Activated T-cell treated with anti-CD3 and anti-CD28 coated beads for 24 hours (primary cell): ENCODE measurements at places on chromosomes 2 and 18.

DNA sequence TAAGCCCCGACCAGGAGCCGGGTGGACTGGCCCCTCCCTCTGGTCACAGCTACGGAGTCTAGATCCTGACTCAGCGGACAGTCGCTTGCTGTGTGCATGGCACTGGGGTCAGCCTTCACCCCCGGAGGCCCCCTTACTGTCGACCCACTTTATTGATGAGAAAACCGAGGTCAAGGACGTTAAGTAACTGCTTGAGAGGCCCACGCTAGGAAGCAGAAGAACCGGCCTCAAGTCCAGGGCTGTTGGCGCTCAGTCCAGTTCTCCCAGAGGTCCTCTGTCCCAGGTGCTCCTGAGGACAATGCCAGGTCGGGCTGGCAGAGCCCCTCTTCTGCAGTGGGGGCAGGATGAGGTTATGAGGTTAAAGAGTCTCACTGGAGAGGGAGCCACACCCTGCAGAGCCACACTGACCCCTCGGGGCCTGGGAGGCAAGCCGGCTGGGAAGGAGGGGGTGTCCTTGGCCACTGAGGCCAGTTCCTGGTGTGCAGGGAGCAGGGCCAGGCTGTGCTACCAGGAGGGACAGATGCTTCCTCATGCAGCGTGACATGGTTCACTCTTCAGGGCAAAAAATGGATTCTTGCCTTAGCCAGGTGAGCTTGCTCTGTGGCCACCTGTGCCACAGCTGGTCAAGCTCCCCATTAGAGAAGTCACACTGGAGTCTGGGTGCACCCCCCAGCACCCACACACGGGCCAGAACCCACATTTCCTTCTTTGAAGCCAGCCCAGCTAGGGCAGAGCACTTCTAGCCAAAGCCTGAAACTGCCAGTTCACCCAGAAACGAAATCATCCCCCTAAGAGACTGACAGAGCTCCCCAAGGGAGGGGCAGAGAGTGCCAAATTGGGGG is 47.3 kb upstream of the HPCAL1 start:
- no peak for DNase-seq

DNA sequence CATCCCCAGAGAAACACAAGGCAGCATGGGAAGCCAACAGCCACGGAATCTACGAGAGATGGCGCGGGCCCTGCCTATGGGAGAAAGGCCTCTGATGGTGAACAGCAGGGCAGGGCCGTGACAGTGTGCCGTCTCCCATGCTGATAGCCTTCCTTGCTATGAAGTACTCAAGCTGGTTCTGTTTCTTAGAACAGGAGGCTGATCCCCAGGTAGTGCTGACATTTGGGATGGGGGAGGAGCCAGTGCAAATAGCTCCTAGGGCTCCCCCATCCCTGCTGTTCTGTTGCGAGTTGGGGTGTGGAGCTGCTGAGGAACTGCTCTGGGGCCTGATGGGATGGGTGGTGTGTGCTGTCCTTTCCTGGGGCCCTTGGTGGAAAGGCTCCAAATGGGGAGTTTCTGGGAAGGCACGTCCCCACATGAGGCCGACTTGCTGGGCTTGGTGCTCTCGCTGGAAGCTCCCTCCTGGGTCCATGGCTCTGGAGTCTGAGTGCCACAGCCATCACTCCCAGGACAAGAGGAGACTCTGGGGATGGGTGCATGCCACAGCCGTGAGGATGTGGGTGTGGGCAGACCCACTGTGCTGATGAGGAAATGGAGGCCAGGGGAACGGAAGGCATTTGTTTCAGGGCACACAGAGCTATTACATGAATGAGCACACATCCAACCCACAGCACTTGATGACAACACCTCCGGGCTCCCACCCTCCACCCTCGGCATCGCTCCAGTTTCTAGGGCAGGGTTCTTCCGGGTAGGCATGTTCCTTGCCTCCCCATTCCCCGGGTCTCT is 246.8 kb downstream of the HDAC4 start:
- no peak for DNase-seq

GRCh38 chr2:102424754-102425153 is 1.8 kb downstream of the IL18RAP start:
- DNase-seq, result no peak

- no peak for DNase-seq
Observed at GRCh38 chr2:82527124-82527523, 1932.0 kb downstream of the SUCLG1 start.

DNA sequence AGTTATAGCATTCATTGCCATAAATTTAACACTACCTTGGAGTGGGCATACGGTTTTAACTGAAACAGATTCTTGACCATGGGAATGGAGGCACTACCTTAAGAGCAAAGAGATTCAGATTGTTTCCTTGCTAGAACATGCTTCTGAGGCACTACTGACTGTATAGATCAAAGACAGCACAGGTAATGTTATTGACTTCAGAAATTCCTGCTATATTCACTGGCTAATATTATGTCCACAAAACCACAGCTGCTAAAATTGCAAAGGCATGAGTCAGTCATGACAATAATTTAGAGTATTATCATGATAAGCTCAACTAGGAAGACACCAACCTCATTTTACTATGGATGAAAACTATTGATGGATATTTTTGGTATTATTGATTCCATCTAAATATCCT is 39.4 kb downstream of the SLC8A1 start:
- no peak for DNase-seq

- DNase-seq, result no peak
Observed at GRCh38 chr2:71878626-71879508, 268.8 kb downstream of the CYP26B1 start.

DNA sequence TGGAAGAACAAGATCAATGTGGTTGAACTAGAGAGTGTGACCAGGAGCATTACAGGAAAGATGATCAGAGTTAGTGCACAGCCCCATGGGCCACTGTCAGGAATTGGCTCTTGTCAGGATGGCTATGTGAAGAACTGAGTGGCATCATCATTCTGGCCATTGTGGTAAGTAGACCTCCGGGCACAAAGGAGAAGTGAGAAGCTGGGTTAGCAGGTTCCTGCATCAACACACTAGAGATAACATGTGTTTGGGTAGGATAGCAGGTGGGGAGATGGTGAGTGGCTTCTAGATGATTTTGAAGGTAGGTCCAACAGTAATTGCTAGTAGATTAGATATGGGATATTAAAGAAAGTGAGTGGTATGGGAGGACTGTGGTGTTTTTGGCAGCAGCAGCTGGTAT is 408.2 kb downstream of the TSN start:
- DNase-seq, result no peak

GRCh38 chr2:126029316-126029715 is 626.6 kb upstream of the GYPC start:
- DNase-seq, result no peak

DNA sequence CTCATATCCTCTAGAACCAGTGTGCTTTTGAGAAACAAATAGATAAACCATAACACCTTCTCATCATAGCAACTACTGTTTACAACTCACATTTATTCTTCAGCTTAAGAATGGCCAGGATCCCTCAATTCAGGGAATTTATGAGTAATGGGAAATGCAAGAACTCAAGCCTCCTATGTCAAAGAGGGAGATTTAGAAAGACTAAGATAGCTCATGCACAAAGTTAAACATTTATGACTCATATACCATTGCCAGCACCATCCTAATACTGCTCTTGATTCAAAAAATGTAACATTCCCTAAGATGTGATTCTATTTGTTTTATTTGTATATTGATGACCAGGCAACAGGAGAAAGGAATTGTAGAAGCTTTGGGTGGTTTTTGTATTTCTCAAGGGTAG is 172.8 kb downstream of the CYP26B1 start:
- DNase-seq, result no peak

DNA sequence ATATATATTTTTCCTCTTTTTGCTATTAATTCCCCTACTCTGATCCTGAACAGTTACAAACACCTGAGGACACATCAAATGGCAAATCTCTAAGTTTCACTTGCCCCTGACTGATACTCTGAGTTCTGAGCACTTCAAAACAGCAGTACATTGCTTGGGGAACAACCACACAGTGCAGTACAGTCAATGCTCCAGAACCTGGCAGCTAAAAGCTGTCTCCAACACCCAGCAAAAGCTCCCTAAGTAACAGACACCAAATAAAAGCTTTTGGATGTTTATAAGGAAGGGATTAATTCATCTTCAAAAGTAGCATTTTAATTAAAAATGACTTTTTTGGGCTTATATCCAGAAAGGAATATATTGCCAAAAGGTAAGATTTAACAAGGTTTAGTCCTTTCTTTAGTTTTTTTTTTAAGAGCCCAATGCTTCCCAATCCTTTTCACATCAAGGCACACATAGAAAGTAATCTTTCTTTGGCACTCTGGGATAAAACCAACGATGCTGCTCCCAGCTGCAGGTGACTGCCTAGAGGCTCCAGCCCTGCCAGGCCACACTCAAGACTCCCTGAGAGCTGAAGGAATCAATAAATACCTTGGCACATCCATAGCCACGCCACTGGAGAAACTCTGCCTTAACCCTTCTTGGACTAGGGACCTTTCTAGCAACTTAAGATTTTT is 164.9 kb upstream of the ZFP36L2 start:
- DNase-seq, result no peak

- no peak for DNase-seq
Observed at GRCh38 chr2:116733699-116734098, 1080.8 kb upstream of the DDX18 start.

- DNase-seq, result no peak
Observed at GRCh38 chr2:73976803-73977202, 7.9 kb upstream of the TET3 start.

DNA sequence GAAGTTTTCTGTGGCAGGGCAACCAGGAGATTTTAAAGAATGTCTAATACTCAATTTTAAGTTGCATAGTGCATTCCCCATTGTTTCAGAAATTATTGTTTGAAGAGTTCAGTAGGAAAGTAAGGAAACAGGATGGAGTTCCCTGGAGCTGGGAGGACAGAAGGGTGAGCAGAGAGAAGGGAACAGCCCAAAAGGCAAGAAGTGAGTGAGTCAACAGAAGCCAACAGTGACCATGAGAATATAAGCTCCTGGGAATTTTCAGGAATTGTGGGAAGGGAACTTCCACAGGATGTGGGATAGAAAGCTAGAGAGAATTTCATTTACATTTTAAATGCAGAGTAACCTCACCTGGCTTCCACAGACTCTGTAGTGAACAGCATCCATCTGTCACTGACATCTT is 268.1 kb upstream of the ATP5MC3 start:
- DNase-seq, result no peak

GRCh38 chr18:48641981-48642380 is 103.2 kb downstream of the CTIF start:
- DNase-seq, result no peak

DNA sequence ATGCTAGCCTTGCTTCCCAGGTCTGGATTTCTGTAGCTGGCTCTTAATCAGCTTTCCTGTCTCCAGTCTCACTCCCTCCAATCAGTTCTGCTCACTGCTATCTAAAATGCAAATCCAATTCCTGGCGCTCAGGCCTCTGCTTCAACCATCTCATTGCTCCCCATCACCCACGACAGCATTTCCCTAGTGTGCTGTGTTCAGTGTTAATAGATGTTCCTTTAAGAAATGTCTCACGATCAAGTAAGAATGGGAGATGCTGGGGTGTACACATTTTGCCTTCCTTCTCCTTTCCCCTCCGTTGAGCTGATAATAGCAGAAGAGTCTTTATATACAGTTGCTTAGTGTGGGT is 1.6 kb upstream of the PUM2 start:
- no peak for DNase-seq

- DNase-seq, result no peak
Observed at GRCh38 chr2:22027345-22028005, 903.7 kb downstream of the TDRD15 start.

DNA sequence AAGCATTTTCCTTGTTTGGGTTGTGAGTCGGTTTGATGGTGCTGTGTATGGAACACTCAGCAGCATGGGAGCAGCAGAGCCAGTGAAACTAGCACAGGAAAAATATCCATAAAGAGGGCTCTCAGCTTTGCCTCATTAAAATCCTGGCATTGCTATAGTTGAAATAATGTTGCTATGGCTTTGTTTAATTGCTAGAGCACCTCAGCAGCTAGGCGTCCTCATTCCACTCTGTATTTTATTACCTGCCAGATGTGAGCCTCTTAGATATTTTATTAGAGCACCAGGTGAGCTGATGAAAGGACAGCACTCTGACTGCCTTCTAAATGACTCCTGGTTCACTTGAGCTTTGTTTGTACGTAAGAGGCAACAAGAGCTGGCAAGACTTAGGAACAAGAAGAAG is 232.4 kb downstream of the MTX2 start:
- DNase-seq, result no peak

DNA sequence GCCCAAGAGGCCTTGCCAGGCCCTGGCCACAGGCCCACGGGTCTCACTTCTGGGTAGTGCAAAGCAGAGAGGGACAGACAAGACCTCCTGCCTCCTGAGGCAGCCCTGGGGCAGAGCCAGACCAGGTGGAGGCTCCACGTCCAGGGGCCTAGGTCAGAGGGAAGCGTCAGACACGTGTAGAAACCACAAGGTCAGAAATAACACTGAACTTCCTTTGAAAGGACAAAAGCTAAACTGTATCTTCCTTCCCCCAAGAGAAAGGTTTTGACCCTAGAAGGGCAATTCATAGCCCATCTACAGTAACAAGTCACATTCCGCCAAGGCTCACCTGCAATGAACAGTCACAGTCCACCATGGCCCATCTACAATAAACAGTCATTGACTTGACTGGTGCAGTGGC is 17.9 kb downstream of the SDC1 start:
- DNase-seq, result no peak

DNA sequence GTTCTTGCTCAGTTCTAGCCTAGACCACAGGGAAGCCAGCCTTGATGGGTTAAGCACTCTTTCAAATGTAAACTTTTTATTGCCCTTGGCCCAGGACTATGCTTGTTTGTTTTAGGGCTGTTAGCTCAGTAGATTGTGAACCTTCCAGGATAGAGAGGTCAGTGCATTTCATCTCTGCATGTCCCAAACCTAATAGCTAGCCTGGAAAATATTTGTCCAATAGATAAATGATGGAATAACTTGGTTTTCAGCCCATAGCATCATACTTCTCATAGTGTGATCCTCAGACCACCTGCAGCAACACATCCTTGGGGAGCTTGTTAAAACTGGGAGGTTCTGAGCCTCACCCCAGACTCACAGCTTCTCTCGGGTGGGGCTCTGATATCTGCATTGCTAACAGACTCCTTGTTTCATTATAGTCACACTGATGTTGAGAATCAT is 59.8 kb downstream of the TRIB2 start:
- no peak for DNase-seq

DNA sequence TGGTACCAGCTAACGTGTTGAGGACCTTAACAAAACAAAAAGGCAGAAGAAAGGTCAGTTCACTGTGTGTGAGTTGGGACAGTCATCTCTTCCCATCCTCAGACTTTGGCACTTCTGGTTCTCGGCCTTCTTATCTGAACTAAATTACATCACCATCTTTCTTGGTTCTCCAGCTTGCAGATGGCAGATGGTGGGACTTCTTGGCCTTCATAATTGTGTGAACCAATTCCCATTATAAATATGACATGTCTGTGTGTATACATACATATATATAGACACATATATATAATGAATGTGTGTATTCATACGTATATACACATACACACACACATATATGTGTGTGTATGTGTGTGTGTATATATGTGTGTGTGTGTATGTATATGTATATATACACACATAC is 301.2 kb upstream of the TRIB2 start:
- no peak for DNase-seq

DNA sequence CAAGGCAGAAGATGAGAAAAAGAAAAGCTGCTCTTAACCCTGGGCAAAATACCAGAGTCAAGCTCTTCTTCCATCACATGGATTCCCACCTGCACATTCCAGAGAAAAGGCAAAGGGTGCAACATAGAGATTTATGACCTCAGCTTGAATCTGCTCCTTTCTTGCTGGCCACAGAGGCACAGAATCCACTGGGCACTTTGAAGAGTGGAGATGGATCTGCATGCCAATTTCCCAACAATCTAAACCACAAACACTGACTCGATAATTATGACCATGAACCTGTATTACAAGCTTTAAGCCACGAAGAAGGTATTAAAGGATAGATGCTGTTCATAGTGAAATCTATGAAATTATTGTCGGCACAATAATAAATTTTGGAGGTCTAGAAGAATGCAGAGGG is 237.3 kb downstream of the PID1 start:
- no peak for DNase-seq
